Osteoblast (primary cell): ENCODE measurements at places on chromosomes 7 and 10.

DNA sequence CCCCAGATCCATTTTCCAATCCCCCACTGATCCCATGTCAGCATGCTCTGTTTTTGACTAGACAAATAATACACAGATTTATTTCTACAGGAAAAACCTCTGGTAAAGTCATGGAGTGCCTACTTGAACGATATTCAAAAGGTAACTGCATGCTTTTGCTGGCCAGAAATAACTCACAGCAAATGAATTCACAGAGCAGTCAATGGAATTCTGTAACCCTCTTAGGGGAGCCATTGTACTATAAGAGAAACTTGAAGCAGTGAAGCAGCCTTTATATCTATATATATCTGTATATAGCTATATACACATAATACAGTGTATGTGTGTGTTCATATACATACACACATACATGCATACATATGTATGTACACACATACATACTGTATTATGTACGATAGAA, 29.0 kb upstream of the MEOX2 start:
- no peak for DNase-seq

DNA sequence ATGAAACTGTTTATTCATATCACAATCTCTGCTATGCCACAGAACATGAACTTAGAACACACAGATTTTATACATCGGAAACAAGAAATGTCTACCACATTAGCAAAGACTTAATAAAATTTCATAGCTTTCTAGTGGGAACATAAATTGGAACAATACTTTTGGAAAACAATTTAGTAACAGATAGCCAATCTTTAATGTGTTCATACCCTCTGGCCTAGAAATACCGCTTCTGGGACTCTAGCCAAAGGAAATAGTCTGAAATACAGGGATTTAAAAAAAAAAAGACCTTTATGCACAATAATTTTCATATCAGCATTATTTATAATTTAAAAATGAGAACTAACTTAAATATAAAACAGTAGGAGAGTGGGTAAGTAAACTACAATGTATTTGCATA, 168.5 kb downstream of the PLXNA4 start:
- DNase-seq: no peak

GRCh38 chr10:35598379-35598778, 6.8 kb upstream of the GJD4 start:
- DNase-seq: no peak

- no peak for DNase-seq
These were observed 29.5 kb downstream of the CDK13 start for GRCh38 chr7:39979406-39980073.

- peak; percentile 43 for DNase-seq
These were observed 102.4 kb downstream of the HIPK2 start for GRCh38 chr7:139675127-139676125.

- no peak for DNase-seq
These were observed 231.6 kb downstream of the TRIL start for GRCh38 chr7:28726555-28726954.

DNA sequence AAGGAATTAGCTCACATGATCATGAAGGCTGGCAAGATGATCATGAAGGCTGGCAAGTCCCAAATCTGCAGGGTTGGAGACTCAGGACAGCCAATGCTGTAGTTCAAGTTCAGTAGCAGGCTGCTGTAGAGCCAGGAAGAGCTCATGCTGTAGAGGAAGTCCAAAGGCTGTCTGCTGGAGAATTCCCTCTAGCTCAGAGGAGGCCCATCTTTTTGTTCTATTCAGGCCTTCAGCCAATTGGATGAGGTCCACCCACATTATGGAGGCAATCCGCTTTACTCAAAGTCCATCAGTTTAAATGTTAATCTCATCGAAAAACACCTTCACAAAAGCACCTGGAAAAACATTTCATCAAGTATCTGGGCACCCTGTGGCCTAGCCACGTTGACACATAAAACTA, 24.8 kb upstream of the FAM171A1 start:
- no peak for DNase-seq

DNA sequence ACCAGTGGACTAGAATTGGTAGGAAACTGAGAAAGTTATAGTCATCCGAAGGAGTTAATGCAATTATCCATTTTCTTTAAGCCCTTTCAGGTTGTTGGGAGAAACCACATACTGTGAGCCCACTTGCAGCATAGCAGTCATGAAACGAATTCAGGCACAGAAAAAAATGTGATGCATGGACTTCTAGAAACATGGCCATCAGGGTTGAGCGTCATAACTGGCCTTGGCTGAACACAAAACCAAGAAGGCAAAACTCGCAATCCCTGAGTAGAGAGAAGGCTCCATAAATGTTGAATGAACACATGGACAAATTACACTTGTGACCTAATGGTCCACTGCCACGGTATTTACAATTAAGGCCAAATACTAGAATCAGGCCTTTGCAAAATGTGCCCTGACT, 121.9 kb downstream of the FAM107B start:
- no peak for DNase-seq

DNA sequence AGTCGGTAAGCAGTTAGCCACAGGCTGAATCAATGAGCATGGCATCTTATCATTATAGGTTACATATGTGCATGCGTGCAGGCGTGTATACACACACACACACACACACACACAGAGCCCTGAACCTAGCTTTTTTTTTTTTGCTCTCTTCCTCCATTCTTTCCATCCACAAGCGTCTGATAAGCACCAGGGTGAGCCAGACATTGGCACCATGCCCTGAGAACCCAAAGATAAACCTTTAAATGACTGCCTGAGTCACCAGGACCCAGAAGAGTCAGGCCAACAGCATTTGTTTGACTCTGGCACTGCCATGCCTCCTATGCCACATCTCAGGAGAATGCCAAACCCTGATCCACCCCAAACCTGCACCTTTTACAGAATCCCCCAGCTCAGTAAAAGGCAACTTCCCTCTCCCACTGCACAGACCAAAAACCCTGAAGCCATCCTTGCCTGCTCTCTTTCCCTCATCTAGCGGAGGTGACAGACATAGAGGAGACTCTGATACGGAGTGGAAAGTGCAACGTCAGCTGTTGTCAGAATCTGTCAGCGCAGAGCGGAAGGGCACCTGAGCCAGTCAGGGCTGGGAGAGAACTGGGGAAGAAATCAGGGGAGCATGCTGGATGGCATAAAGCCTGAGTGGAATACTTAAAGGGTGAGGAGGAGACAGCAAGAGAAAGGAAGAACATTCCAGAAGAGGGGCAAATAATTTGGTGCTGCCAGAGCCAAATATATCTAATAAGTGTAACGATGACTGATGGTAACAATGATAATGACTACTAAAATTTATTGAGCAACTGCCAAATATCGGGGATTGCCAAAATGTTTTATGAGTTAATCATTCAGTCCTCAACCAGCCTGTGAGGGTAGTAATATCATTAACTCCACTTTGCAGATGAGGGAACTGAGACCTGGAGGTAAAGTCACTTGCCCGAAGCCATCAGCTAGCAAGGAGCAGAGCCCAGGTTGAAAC, 3.2 kb downstream of the PARP12 start:
- peak; percentile 90 for DNase-seq

DNA sequence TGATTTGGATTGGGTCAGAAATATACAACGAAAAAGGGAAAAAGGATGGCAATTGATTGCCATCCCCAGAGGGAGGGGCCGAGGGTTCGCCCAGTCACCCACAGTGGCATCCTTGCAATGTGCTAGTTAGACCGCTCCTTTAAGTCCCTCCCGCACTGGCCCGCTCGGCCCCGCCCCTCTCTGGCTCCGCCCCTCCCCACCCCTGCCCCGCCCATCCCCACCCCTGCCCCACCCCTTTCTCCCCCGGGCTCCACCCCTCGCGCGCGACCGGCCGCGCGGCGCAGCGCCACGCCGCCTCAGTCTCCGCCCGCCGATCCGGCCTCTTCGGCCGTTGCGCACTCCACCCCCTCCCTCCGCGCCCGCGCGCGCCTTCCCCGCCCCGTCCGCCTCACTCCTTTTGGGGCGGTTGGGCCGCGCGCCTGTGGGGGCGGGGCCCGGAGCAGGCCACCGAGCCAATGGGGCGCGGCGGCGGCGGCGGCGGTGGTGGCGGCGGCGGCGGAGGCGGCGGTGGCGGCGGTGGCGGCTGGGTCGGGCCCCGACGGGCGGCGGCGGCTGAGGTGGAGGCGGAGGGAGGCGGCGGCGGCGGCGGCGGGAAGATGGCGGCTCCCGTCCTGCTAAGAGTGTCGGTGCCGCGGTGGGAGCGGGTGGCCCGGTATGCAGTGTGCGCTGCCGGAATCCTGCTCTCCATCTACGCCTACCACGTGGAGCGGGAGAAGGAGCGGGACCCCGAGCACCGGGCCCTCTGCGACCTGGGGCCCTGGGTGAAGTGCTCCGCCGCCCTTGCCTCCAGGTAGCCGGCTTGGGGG, at the start of gene VKORC1L1:
Gene VKORC1L1 (plus strand): TSS at position 299 of the 806 bp plus-strand sequence. CDS start 298 bp downstream, at position 597.
- peak; percentile 98 for DNase-seq

GRCh38 chr10:3093996-3094395, 26.6 kb downstream of the PFKP start:
- no peak for DNase-seq

- DNase-seq: peak; percentile 58
These were observed 115.5 kb upstream of the DIP2C start for GRCh38 chr10:804787-805619.

GRCh38 chr10:6174201-6174874, 28.4 kb upstream of the PFKFB3 start:
- no peak for DNase-seq

GRCh38 chr10:22670788-22671187, 43.6 kb downstream of the PIP4K2A start:
- DNase-seq: no peak

- DNase-seq: no peak
These were observed 5.8 kb upstream of the DHTKD1 start for GRCh38 chr10:12062754-12063482.

- DNase-seq: no peak
These were observed 23.5 kb upstream of the WAPL start for GRCh38 chr10:86545101-86545500.

DNA sequence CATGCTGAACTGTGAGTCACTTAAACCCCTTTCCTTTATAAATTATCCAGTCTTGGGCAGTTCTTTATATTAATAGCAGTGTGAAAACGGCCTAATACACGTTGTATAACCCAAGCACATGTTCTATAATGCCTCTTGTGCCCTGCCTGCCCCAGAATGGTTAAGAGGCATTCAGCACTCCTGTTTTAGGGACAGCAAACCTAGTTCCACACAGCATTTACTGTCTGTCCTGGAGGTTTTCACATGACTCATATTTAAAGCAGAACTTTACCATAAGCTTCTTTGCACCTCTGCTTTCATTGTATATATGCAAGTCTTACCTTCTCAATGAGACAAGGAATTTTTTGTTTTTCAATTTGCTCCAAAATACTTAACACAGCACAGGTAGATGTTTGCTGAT, 144.8 kb downstream of the ICA1 start:
- DNase-seq: no peak

DNA sequence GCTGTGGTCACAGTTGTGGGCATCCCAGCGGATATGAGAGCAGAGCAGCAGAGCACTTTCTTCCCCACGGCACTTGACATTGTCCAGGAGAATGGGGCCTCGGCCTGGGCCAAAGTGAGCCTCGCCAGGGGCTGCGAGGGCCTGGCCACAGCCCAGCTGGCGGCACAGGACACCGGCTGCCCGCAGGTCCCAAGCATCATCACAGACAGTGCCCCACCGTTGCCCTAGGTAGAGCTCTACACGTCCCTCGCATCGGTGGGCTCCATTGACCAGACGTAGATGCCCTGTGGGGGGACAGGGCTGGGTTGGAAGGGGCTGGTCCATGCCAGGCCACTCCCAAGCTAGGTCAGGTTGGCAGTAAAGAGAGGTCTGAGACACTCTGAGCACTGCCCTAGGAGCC, 19.4 kb downstream of the SSC4D start:
- peak; percentile 21 for DNase-seq

- no peak for DNase-seq
These were observed 58.3 kb upstream of the SHH start for GRCh38 chr7:155870334-155871180.

DNA sequence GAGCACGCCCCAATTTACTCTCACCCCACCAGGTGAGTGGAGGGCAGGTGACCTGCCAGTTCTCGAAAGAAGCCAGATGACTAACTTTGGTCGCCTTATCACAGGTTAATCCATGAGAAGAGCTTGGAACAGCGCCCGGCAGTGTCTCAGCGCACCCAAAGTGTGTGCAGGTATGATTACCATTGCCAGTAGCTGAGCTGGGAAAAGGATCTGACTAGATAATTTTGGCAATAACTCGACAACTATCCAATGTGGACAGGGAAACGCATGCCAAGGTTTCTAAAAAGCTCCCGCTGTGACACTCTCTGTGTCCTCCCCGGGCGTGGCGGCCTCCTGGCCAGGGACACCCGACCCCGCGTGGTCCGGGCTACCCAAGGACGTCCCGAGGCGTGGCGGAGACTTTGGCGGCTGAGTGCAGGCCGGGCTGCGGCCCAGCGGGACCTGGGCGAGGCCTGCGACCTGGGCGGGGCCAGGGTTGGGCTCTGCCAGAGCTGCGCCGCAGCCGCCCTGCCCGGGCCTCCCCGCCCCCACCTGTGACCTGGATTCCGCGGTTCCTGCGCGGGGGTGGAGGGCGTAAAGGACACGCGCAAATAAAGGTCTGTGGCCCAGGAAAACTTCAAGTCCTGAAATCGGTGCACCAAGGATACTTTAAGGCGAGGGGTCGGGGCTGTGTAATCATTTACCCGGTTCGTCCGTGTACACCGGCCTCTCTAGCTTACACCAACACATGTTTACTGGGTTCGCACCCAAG, 13.7 kb upstream of the WAPL start:
- peak; percentile 91 for DNase-seq

- DNase-seq: no peak
These were observed 1.3 kb upstream of the CHST3 start for GRCh38 chr10:71962901-71963300.

- no peak for DNase-seq
These were observed 77.8 kb downstream of the EBF3 start for GRCh38 chr10:129886263-129886662.
